Chondrocyte (in vitro differentiated cells): ENCODE measurements at places on chromosomes 5 and 9. TPM values are rescaled to one million over a fixed set of nuclear protein-coding genes. Genes with fewer than 3 reads are reported as not detected.

CAMK2A gene
- 0.24 TPM in 1 of 3 replicates, not detected in the others for total RNA-seq

F2RL1 gene
- 1.2 to 1.9 TPM (median 1.9 TPM) in 3 replicates for total RNA-seq

HMMR gene
- 3.7 to 4.2 TPM (median 3.9 TPM) in 3 replicates for total RNA-seq

SCGB3A1 gene
- 0.47 to 0.77 TPM in 2 of 3 replicates, not detected in the other for total RNA-seq

PFN3 gene
- total RNA-seq = not detected in 3 replicates

CCL21 gene
- total RNA-seq = not detected in 3 replicates

GRCh38 chr5:10913841-10914240 lies 152.8 kb upstream of the DAP start:
- no peak for DNase-seq
- H3K4me1 ChIP-seq = no peaks in the 10 kb centered on the region
- H3K4me3 ChIP-seq = no peak overlapping the region

DNA sequence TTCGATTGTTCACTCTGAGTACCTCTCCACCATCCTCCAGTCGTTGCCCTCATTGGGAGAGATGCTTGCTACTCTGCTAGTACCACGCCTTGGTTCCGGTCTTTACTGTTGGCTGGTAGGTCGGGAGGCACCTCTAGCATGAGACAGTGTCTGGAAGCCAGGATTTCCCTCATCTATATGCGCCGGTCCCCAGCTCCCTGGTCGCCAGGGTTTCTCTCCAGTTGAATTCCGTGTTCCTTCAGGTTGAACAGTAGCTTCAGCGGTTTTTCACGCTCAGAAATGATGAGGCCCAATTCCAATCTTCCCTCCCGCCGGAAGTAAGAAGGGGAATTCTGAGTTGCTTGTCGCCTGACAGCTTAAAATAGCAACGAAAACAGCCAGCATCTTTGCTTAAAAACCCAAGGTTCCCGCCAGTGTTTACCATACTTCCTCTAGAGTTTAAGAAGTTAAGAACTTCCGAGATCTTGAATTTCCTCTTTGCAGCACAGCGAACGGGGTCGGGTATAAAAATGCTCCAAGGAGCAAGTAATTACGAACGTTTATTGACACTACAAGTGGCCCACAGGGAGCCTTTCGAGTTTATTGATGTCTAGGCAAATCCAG lies 1.3 kb upstream of the ST8SIA4 start:
- H3K4me1 ChIP-seq = peaks cover 37% of the 10 kb centered on the region
- H3K27ac ChIP-seq = no peak overlapping the region
- DNase-seq = peak; percentile 51
- H3K4me3 ChIP-seq = no peak overlapping the region
- peaks cover 2% of the 10 kb centered on the region for H3K36me3 ChIP-seq
- peaks cover 61% of the 10 kb centered on the region for H3K27me3 ChIP-seq

DNA sequence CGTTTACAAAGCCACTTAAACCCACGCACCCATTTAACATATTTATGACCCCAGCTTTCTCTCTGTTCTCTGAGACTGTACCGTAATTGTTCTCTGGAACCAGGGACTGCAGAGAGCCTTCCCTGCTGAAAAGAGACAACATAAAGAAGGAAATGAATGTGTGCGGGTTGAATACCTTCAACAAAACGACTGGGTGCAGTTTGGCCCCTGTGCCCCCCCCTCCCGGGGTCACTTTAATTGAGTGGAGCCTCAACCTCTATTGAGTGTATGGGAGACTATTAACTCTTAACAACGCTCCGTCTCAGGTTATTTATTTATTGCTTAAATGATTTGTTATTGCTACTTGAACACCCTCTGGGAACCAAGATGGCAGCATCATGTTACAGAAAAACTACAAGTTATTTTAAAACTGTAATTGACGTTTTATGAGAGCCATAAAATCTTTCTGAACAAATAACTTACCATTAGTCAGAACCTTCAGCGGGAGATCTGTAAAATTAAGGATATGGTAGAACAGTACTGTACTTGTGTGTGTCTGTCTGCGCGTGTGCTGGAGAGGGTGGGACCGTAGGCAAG lies 70.6 kb downstream of the GAS1 start:
- no peaks in the 10 kb centered on the region for H3K4me1 ChIP-seq
- DNase-seq = no peak
- H3K27me3 ChIP-seq = no peaks in the 10 kb centered on the region
- no peak overlapping the region for H3K4me3 ChIP-seq
- H3K36me3 ChIP-seq = no peaks in the 10 kb centered on the region

- no peak for DNase-seq
- H3K36me3 ChIP-seq = peaks cover 2% of the 10 kb centered on the region
- H3K27me3 ChIP-seq = no peaks in the 10 kb centered on the region
- H3K4me1 ChIP-seq = peaks cover 32% of the 10 kb centered on the region
- no peak overlapping the region for H3K27ac ChIP-seq
Observed at GRCh38 chr5:140303966-140304365, 1.1 kb upstream of the PFDN1 start.

GRCh38 chr5:135171336-135171735 lies 137.3 kb upstream of the PITX1 start:
- no peaks in the 10 kb centered on the region for H3K4me1 ChIP-seq
- H3K36me3 ChIP-seq = peaks cover 2% of the 10 kb centered on the region
- H3K27me3 ChIP-seq = peaks cover 73% of the 10 kb centered on the region
- H3K27ac ChIP-seq = no peak overlapping the region
- DNase-seq = no peak
- no peak overlapping the region for H3K4me3 ChIP-seq

DNA sequence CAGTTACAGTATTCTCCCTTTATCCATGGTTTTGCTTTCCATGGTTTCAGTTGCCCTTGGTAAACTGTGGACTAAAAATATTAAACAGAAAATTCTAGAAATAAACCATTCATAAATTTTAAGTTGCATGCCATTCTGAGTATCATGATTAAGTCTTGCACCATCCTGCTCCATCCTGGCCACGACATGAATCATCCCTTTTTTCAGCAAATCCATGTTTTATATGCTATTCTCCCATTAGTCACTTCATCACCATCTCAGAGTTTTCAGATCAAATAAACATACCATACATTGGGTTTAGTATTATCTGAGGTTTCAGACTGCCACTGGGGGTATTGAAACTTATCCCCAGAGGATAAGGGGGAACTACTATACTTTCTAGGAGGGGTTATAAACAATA lies 234.4 kb upstream of the ATP10B start:
- H3K36me3 ChIP-seq = no peaks in the 10 kb centered on the region
- no peak for DNase-seq
- no peaks in the 10 kb centered on the region for H3K4me1 ChIP-seq
- H3K27me3 ChIP-seq = peaks cover 2% of the 10 kb centered on the region

DNA sequence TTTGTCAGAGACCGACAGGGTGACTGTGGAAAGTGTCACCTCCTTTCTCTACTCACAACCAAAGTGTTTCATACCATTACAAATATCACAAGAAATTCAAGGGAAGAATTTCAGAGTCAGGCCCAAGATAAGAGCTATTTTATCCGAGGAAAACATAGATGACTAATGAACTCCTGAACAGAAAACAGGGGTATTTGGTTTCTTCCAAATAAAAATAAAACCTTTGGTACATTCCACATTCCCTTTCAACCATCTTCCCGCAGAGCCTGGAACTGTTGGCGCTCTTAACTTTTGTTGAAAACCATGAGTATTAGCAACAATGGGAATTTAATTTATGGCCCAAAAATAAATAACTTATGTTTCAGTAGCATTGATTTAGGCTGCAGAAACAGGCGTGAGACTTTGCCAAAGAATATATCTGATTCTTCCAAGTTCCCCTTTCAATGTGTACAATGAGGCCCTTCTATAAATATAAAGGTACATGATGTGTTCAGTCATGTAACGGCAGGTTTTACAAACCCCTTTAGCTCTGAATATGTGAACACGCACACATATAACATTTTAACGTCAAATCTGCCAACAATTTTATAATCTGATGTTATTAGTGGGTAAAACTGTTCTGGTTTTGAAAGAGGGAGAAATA lies 69.5 kb downstream of the RETREG1 start:
- H3K27me3 ChIP-seq = peaks cover 5% of the 10 kb centered on the region
- no peaks in the 10 kb centered on the region for H3K36me3 ChIP-seq
- DNase-seq = no peak
- H3K27ac ChIP-seq = peak overlapping the region; percentile 57
- peaks cover 43% of the 10 kb centered on the region for H3K4me1 ChIP-seq
